ENCODE measurements at places on chromosomes 16 and 17. TPM values are rescaled to one million over a fixed set of nuclear protein-coding genes. Genes with fewer than 3 reads are reported as not detected.

GRCh38 chr16:4309833-4310266, 6.0 kb upstream of the GLIS2 start:
- no peak for DNase-seq

DNA sequence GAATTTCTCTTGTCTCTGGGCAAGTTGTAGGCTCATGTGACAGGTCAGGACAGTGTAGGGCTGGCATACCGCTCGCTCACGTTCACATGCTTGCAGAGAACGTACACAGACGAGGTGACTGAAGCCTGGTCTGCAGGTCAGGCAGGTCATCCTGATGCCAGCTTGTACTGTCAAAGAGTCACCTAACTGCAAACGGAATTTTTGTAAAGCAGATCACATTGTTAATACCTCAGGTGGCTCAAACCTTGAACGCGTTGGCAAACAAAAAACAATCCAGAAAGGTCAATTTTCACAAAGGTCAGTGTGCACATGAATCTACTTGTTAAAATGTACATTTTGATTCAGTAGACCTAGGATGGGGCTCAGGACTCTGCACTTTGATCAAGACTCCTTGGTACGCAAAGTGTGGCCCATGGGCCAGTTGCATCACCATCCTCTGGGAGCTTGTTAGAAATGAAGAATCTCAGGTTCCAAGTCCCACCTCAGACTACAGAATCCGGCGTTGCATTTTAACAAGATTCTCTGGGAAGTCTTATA, 28.6 kb downstream of the ANKRD40 start:
- peak; percentile 65 for DNase-seq

DNA sequence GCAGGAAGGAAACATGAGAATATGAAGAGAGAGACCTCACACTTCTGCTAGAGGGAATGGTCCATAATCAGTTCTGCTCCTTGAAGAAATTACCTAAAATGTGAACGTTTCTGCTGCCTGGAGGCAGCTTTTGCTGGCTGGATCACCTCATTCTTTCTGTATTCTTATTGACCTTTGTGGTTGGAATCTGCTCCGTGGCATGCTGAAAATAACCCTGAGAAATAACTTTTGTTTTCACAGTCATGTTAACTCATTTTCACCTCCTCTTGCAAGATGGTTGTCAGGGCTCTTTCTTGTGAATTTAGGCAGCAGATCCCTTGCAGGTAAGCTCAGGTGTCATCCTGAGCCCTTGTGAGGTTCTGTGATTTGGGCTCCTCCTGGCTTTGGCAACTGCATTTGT, 70.2 kb downstream of the IRF8 start:
- no peak for DNase-seq

- DNase-seq = no peak
Measured at GRCh38 chr16:21267298-21267697, 10.8 kb downstream of the CRYM start.

Gene HES7
- not detected for total RNA-seq

Gene MEIOB
- not detected for total RNA-seq

DNA sequence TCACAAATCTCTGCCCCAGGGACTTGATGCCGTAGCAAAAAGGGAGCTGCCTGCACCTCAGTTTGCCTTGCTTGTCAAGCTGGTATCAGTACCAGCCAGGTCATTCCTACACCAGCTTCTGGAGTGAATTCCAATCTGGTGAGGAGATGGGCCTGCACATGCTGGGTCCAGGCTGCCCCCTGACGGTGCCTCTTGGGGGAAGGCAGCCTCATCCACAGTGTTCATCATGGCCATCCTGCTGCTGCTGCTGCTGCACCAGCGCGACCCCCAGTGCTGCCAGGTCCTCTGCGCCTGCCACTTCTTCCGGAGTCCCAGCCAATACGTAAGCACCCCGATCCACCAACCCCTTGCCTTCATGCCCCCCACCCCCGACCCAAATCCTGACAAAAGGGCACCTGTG, 8.3 kb downstream of the MRPL27 start:
- DNase-seq = no peak

DNA sequence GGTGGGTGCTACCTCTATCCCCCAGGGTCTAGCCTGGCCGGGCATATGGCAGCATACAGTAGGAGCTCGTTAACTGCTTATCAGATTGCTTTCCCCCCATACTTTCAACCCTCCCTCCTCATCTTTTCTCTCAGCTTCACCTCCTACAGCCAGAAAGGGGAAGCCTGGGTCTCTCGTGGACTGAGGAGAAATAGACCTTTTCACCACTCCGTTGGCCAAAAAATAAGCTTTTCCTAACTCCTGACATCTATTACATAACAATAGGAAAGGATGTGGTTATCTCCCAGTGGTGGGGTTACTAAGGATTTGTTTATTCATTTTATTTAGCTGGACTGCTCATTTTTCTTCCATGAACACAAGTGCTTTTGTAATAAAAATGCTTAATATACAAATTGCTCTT, 9.0 kb upstream of the CXCL16 start:
- DNase-seq = no peak

GRCh38 chr17:7704601-7705268, at the start of gene EFNB3:
Gene EFNB3 (plus strand): TSS chr17:7705202. CDS start chr17:7705599, 397 bp downstream.
- DNase-seq = no peak

Gene SOX15
- 106 TPM for total RNA-seq

DNA sequence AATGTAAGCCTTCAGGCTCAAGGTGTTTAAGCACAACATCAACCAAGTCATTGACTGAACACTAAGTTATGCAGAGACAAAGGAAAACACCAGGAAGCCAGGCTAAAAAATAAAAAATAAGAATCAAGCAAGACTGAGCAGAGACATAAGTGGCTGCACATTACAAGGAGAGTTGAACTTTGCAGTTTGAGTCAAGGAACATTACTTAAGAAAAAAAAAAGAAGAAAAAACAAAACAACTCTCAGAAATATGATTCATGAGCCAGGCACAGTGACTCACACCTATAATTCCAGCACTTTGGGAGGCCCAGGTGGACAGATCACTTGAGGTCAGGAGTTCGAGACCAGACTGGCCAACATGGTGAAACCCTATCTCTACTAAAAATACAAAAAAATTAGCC, 168.1 kb downstream of the C16orf95 start:
- DNase-seq = no peak

Gene GLYR1
- 36.8 TPM for total RNA-seq

GRCh38 chr16:11350519-11350918, 5.3 kb downstream of the RMI2 start:
- no peak for DNase-seq

DNA sequence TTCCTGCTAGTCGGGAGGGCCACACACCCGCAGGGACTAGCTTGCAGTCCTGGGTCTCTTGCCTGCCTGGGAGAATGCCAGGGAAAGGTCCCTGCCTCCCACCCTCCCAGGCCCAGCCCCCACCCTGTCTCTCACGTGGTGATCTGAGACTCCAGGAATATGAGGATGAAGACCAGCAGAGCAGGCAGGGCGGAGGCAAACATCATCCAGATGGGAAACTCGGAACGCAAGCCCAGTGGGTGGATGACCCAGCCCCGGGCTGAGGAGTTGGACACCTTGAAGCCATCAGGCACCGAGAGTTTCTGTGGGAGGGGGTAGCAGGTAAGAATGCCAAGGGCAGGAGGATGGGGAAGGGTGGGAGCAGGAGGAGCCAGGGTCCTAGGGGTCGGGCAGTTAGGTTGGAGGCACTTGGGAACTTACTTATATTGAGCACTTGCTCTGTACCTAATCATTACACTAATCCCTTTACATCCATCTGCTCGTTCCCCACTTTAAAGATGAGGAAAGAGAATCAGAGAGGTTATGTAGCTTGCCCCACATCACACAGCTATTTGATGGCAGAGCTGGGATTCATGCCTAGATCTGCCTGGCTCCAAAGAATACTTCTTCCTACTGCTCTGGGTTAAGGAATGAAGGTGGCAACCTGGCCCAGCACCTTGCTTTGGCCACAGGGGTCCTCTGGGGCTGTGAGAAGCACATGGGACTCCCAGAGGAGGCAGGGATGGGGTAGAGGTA, 13.4 kb downstream of the SLC4A1 start:
- no peak for DNase-seq
